ENCODE measurements at places on chromosomes 5 and 9.

- no peak for DNase-seq
These were observed 2.8 kb downstream of the ADGRD2 start for GRCh38 chr9:124452841-124453585.

- DNase-seq: no peak
These were observed at the start of gene ALDH1A1 for GRCh38 chr9:72952914-72953313. Gene ALDH1A1 (minus strand): TSS chr9:72953053. CDS start chr9:72953000, 53 bp downstream.

DNA sequence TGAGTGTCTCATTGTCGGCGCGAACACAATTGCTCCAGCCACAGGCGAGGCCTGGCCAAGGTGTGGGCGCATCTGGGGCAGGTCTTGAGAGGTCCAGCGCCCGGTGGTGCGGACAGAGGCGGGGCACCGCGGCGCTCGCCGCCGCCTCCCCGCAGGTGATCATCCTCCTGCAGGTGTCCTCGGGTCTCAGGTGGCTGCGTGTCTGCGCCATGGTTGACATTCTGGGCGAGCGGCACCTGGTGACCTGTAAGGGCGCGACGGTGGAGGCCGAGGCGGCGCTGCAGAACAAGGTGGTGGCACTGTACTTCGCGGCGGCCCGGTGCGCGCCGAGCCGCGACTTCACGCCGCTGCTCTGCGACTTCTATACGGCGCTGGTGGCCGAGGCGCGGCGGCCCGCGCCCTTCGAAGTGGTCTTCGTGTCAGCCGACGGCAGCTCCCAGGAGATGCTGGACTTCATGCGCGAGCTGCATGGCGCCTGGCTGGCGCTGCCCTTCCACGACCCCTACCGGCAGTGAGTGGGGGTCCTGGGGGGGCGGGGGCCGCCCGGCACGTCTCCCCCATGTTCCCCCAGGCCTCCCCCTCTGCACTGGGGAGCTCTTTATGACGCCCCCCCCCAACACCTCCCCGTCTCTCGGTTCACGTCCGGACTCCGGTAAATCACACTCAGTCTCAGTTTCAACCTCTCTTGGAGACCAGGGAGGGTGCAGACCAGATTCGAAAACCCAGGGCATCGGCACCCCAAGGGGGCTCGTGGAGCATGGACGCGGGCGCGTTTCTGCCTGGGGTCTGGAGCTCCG is 446 bp downstream of the NXNL2 start:
- DNase-seq: peak; percentile 12

- no peak for DNase-seq
These were observed 35.1 kb downstream of the DMXL1 start for GRCh38 chr5:119105971-119106370.

GRCh38 chr5:142796492-142797109 is 26.4 kb downstream of the ARHGAP26 start:
- DNase-seq: no peak

- no peak for DNase-seq
These were observed 14.9 kb downstream of the GLIS3 start for GRCh38 chr9:4284925-4285324.

- no peak for DNase-seq
These were observed 1.3 kb downstream of the ARSB start for GRCh38 chr5:78983601-78984438.

DNA sequence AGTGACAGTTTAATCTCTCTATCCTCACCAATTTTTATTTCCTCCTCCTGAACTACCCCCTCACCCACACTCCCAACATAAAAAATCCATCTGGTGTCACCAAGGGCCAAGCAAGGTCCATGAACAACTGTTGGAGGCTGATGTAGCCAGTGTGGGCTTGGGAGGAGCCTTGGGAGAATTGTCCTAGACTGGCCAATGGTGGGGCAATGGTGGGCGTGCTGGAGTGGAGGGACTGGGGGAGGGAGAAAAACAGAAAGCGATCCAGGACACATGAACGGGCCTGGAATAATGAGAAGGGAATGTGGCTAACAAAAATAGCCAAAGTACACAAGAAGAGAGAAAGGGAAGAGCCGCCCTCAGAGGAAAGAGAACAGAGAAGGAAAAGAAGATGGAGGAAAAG is 272.6 kb downstream of the ENC1 start:
- no peak for DNase-seq

GRCh38 chr5:133356396-133356983 is 255.9 kb downstream of the FSTL4 start:
- no peak for DNase-seq

GRCh38 chr5:134383980-134384697 is 12.8 kb downstream of the UBE2B start:
- no peak for DNase-seq

- no peak for DNase-seq
These were observed 389.8 kb downstream of the NR2F1-AS1 start for GRCh38 chr5:93191035-93191817.
